ENCODE measurements at places on chromosomes 3 and 15.

GRCh38 chr3:102078854-102079808 is 229.8 kb downstream of the NFKBIZ start:
- no peak for DNase-seq

DNA sequence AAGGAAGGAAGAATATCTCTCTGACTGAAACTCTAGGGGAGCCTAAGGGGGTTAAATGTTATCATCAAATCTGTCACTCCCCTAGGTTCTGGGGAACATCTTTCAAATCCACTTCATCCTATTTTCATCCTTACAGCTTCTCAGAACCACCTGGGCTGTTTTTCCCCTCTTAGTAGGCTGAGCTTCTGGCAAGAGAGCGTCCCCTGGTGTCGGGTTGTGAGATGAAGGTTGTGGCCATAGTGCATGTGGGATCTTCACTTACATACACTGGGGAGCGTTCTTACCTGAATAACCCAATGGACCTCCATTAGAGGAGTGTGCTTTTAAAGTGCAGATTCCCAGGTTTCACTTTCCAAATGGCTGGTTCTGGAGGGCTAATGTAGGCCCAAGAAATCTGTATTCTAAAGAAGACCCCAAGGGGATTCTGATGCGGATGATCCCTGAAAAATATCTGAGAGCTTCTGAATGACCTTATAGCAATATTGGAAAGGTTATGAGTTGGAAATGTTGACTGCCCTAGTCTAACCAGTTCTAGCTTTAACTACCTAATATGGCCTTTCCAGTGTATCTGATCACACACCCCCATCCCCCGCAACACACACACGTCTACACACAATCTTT is 663.7 kb downstream of the AGBL1 start:
- DNase-seq, result peak; percentile 18

DNA sequence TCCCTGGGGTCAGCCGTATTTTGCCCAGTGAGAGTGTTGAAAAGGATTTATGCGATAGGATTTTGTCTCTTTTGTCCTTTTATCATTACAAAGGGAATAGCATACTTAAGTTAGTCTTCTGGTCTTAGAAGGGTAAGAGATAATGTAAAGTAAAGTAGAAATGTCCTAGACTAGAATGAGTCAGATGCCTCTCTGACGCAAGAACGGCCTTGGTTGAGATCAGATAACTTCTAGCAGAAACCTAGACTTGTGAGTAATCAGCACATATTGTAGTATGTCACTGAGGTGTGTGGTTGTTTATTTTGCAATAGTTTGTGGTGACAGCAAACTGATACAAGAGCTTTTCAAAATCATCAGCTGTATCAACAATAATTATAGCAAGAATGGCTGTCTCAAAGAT is 866.1 kb downstream of the NSUN3 start:
- no peak for DNase-seq

GRCh38 chr15:62071711-62072308 is 5.0 kb downstream of the C2CD4A start:
- no peak for DNase-seq

- no peak for DNase-seq
Observed at GRCh38 chr3:129050556-129051295, 9.9 kb upstream of the GP9 start.

Measured in CD8-positive, alpha-beta memory T cell (primary cell).